Naive thymus-derived CD8-positive, alpha-beta T cell (primary cell): ENCODE measurements at places on chromosomes 13 and 19.

DNA sequence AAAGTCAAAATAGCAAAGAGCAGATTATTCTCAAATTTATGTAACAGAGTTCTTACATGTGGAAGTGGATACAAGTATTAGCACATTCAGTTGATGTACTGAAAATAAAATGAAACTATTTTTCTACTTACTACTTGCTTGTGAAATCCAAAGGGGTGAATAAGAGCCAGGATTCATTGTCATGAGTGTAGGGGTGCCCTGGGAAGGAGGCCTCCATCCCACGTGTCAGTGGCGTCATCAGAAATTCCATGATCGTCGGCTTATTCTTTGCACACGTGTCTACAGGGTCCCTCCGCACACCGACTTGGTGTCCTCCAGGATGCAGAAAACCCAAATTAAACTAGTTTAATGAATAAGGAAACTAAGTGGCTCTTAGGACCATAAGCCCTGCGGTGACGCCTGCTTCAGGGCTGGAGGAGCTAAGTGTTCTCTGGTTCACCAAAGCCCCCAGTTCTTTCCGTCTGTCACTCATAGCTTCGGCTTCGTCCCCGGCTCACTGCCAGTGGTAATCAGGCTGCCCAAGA lies 55.5 kb downstream of the IRS2 start:
- no peak for DNase-seq

- no peak for DNase-seq
These were observed 17.0 kb downstream of the LYL1 start for GRCh38 chr19:13085666-13086065.

GRCh38 chr19:52331757-52332156 lies 4.3 kb upstream of the ZNF610 start:
- DNase-seq, result no peak

GRCh38 chr19:6963937-6964336 lies 57.3 kb downstream of the MBD3L2B start:
- peak; percentile 21 for DNase-seq

GRCh38 chr19:18377026-18377425 lies 8.9 kb upstream of the GDF15 start:
- no peak for DNase-seq

GRCh38 chr13:93222976-93223375 lies 3.6 kb upstream of the GPC6 start:
- no peak for DNase-seq

- DNase-seq, result no peak
These were observed 291.4 kb downstream of the DCLK1 start for GRCh38 chr13:35839806-35840205.

DNA sequence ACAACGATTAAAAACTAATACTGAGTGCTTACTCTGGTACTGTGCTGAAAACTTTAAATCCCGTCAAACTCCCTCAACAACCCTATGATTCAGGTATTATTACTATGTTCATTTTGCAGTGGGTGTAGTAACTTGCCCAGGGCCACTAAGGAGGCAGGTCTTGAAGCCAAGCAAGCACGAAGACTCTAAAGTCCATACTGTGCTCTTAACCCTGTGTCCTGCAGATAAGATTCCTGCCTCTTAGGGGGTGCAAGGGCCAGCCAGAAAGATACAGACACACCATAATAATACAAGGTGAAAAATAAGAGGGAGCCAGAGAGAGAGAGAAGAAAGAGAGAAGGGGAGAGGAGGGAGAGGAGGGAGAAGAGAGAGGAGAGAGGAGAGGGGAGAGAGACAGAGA lies 95.5 kb downstream of the CDADC1 start:
- DNase-seq, result no peak

GRCh38 chr13:110017379-110017778 lies 231.0 kb upstream of the IRS2 start:
- no peak for DNase-seq

DNA sequence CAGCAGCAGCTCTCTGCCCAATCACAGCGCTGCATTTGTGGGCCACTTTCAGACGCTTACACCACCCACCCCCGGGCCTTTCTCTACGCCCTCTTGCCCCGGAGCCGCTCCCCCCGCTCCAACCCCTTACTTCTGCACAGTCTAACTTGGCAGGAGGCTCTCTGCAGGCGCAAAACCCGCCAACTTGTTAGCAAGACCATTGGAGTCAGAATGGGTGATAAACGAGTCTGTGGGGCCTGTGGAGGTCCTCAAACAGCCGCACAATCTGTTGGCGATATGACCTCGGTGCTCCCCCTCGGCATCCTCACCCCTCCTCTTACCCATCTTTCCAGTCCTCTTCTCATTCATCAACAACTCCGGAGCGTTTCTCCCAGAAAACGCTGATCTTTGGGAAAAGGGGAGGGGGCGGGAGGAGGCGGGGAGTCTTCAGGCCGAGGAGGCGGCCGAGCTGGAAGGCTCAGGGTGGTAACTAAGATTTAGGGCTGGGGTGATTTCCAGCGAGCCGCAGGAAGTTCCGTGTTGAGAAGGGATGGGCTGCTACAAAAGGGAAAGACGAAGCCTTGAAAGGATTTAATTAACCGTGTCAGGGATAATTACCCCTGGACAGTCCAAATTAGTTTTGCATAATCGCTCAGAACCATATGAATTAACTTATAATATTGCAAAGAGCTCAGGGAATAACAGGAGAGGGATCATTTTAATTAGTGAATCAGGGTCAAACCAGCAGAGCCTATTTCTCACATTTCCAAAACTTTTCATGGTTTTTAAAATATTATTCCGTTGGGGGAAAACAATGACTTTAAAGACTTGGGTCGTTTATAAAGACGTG lies 4.1 kb downstream of the SOX21 start:
- no peak for DNase-seq

GRCh38 chr19:4597278-4597974 lies 37.9 kb upstream of the SEMA6B start:
- peak; percentile 20 for DNase-seq

DNA sequence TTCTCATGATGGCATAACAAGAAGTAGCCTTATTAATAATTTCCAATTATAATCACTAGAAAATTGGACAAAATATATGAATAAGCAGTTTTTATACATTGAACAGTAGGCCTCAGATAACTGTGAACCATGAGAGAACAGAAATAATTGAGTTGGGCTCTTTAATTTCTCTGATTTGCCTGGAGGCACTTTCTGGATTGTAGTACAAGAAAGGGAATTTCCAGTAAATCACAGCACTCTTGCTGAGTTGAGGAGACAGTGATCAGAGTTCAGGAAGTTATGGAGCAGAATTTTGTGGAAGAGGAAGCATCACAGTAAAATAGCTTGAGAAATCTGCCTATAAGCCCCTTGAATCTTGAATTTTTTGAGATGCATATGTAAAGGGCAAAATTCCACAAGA lies 216.2 kb downstream of the MAB21L1 start:
- no peak for DNase-seq
